ENCODE measurements at places on chromosomes 12 and 14. TPM values are rescaled to one million over a fixed set of nuclear protein-coding genes. Genes with fewer than 3 reads are reported as not detected.

Gene STXBP6
- total RNA-seq, result 1.8 TPM

Gene CRACR2A
- 3.5 TPM for total RNA-seq

Gene LRP10
- total RNA-seq, result 187 TPM

Gene GLS2
- 1.5 TPM for total RNA-seq

Gene FLRT2
- total RNA-seq, result 21.2 TPM

Gene FAM181A
- total RNA-seq, result not detected

Gene NPFF
- not detected for total RNA-seq

Gene SHMT2
- 59.1 TPM for total RNA-seq

Gene SLC25A47
- total RNA-seq, result not detected

Gene MDGA2
- total RNA-seq, result 0.15 TPM

Gene SLCO1C1
- total RNA-seq, result 4.3 TPM

Gene CDH24
- total RNA-seq, result 11.4 TPM

Gene KRT5
- not detected for total RNA-seq

Gene TAOK3
- 31.1 TPM for total RNA-seq

Gene ETV6
- 73.7 TPM for total RNA-seq

Gene SMIM41
- total RNA-seq, result not detected

Gene LRRC9
- not detected for total RNA-seq

Gene GDF11
- 6.6 TPM for total RNA-seq

Gene TCL1B
- total RNA-seq, result not detected

All from aorta (tissue), 5 donors.